ENCODE measurements at places on chromosomes 13 and 19. TPM values are rescaled to one million over a fixed set of nuclear protein-coding genes. Genes with fewer than 3 reads are reported as not detected.

The SCEL gene
- not detected for total RNA-seq

The ZNF439 gene
- total RNA-seq: 0.29 TPM

The SIGLEC5 gene
- total RNA-seq: not detected

The JAK3 gene
- 1.9 TPM for total RNA-seq
